ENCODE measurements at places on chromosomes 1 and 21. TPM values are rescaled to one million over a fixed set of nuclear protein-coding genes. Genes with fewer than 3 reads are reported as not detected.

- no peak for DNase-seq
These were observed 175.6 kb upstream of the HP1BP3 start for GRCh38 chr1:20962576-20963258.

Gene CELA2B
- not detected for total RNA-seq

DNA sequence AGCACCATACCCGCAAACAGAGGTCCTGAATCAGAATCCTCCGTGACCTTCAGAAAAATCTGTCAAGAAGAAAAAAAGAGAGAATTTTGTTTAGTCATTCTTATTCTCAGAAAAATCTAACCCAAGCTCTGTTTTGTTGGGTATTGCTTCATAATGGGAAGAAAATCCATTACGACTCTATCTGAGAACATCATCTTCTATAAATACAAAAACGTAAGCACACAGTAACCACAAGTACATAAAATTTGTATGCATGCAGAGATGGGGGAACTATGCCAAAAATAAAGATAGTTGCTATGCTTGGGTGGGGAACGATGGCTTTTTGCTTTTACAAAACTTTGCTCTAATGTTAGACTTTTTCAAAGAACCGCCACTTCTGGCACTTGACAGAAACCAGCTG, 84.2 kb downstream of the ABCA4 start:
- DNase-seq, result no peak

Gene CFHR2
- total RNA-seq, result not detected

Gene LINGO4
- total RNA-seq, result not detected

- DNase-seq, result no peak
These were observed 53.2 kb downstream of the SPSB1 start for GRCh38 chr1:9345922-9346321.

DNA sequence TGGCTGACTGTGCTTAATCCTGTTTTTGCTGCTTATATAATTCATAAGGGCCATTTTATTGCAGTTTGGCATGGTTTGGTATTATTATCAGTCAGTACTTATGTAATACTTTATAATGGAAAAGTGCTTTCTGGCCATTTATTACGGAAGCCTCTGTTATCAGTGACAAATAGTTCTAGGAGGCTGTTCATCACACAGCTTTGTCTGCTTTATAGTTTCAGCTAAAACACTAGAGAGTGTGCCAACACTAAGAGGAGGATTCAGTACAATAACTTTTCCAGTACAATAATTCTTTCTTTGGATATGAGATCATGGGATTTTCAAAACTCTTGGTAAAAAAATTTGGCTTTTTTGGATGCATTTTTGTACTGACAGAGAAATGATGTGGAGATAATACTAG, 102.9 kb upstream of the PTGFR start:
- DNase-seq, result no peak
